ENCODE measurements at places on chromosomes 7 and 10.
A peak's percentile ranks its signal among the peaks of the same experiment; 100 is the strongest.

- DNase-seq = no peak
These were observed 6.1 kb upstream of the SH3PXD2A start for GRCh38 chr10:103861505-103861904.

- DNase-seq = peak; percentile 69
These were observed 78.4 kb downstream of the PDE1C start for GRCh38 chr7:31991846-31992245.

DNA sequence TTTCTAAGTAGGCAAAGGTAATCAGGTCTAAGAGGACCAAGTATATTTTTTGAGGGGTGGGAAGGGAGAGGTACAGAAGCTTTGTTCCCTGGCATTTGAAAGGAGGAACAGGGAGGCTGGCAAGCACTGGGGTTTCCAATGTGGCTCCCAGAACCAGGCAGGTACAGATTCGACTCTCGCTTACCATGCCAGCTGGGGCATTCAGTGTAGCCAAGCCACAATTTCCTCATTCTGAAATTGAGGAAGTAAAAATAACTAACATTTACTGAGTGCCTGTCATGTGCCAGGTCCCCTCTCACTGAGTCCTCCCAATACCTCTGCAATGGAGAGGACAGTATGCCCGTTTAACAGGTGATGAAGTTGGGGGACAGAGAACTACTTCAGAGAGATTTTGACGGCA, 45.9 kb upstream of the BET1 start:
- no peak for DNase-seq

GRCh38 chr7:3721422-3721821, 420.4 kb downstream of the SDK1 start:
- DNase-seq = no peak

DNA sequence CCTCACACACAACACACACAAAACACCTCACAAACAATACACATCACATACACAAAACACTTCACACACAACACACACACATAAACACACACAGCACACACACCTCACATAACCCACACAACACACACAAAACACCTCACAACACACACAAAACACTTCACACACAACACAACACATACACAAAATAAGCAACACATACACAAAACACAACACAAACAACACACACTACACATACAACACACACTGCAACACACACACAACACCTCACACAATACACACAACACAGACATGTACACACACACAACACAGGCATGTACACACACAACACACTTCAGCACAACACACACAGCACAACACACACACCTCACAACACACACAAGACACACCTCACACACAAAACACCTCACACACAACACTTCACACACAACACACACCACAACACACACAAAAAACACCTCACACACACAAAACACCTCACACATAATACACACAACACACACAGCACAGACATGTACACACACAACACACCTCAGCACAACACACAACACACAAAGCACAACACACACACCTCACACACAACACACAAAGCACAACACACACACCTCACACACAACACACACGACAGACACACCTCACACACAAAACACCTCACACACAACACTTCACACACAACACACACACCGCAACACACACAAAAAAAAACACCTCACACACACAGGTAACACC, 107.5 kb downstream of the TNS3 start:
- DNase-seq = no peak

GRCh38 chr7:155761162-155761561, 51.1 kb downstream of the SHH start:
- no peak for DNase-seq

DNA sequence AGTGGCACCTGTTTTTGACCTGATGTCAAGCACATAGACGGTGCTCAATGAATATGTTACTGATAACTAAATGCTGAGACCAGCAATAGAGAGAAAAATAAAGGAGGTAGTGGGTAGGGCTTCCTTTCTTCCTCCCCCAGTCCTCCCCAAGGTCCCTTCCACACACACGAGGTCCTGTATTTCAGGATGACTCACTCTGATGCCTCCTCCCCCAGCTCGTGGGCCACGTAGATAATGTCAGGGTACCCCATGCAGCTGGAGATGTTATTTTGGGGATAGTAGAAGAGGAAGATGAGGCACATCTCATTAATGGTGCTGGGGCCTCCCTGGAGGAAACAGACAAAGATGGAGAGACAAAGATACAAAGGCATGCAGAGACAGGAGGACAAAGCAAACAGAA, 17.3 kb downstream of the PRSS58 start:
- DNase-seq = no peak

GRCh38 chr10:26779176-26779860, 81.4 kb downstream of the ABI1 start:
- no peak for DNase-seq

DNA sequence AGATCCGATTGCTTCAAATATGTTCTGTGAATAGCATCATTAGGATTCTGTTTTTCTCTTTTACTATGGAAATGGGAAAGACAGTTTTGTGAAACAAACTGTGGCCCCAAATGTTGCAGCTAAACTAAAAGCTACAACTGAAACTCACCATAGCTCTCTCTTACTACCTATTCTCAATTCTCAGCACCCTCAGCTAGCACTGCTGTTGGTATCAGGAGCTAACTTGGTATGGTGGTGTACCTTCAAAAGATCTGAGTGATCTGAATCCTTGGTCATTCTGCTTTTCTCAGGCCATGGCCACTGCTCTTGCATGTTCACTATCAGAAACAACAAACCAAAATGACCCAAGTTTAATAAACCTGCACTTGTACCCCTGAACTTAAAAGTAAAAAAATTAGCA, 1208.0 kb downstream of the SORCS1 start:
- no peak for DNase-seq

- no peak for DNase-seq
These were observed 10.3 kb downstream of the MNX1 start for GRCh38 chr7:156999958-157000726.

- DNase-seq = no peak
These were observed 28.9 kb upstream of the SLC26A5 start for GRCh38 chr7:103474956-103475355.

DNA sequence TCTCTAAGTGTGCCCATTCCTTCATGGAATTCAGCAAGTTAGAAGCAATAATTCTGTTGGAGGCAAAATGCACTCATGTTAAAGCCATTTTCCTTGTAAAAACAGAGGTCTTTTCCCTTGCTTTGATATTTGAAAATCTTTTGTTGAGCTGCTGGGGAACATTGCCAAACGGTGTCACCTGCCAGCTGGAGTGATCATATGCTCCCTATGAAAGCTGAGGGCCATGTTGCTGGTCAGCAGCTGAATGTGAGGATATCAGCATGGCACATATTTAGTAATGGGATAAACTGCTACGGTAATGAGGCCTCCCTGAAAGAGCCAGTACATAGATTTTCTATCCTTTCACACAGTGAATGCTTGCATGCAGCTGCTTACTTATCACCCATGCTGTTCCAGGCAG, 224.3 kb downstream of the THSD7A start:
- DNase-seq = peak; percentile 87

DNA sequence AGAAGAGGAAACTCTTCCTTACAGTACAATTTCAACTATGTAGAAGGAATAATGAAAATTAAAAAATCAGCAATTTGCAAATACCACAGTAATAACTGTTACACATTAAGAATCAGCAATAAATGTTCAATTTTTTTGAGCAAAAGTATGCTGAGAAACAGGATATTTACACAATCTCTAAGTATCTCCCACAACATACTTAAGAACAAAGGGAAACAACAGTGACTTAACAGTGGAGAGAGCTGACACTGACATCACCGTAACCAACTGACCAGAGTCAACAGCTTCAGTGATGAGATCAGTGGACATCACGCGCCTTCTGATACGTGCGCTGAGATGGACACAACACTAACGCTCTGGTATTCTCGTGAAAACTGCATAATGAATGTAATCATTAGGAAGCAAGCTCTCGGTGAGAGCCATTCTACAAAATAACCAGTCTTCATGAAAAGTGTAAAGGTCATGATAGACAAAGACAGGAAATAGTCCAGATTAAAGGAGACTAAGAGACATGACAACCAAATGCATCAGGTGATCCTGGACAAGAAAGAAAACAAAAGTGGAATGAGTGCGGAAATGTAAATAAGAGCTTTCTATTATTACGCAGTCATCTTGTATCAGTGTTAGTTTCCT, 82.6 kb downstream of the PIP4K2A start:
- DNase-seq = peak; percentile 98

- peak; percentile 57 for DNase-seq
These were observed 57.5 kb upstream of the CHCHD3 start for GRCh38 chr7:133139350-133139749.

- DNase-seq = no peak
These were observed 542.4 kb upstream of the ADARB2 start for GRCh38 chr10:2279711-2280110.

GRCh38 chr7:101772508-101773211, 44.8 kb upstream of the CUX1 start:
- DNase-seq = no peak

DNA sequence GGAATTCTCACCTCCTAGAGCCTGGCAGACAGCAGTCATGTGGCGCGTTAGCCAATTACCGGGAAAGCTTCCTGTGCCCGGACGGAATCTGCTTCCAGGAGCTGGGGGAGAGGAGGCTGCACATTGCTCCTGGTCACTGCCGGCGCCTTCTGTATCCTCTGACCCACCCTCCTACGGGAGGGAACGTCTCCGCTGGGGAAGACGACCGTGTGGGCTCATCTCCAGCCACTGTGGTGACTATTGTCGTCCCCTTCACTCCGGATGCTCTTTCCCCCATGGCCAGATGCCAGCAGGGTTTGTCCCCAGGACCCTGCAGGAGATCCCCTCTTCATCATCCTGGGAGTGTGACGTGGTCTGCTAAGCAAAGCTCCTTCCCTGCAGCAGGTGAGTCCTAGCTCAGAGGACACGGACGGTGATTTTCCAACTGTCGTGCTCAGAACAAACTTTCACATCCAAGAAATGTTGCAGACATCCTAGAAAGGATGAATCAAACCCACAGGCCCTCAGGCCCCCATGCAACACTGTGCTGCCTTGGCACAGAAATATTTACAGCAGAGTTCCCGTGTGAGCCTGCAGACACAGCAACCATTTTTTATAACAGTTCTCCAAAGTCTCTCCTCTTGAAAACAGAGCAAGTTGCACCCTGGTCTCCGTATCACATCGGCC, 29.6 kb upstream of the FAM20C start:
- DNase-seq = peak; percentile 21

- no peak for DNase-seq
These were observed 40.3 kb downstream of the PRF1 start for GRCh38 chr10:70562036-70562755.

GRCh38 chr10:38076687-38077086, 17.4 kb upstream of the ZNF37A start:
- no peak for DNase-seq

DNA sequence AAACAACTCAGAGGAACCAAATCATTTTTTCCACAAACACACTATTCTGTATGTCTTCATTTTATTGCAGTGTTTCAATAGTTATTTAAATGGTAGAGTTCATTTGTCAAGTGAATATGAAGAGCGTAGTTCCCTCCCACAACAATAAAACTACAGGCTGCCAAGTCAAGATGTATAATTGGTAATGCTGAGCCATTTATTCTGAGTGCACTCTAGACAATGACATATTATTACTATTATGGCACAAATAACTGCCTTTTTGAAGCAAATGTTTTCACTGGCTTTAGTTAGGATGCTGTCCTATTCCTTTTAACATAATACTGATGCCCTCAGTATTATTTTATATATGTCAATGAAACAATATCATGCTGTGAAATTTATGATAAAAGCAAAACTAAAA, 102.7 kb upstream of the PCDH15 start:
- no peak for DNase-seq

DNA sequence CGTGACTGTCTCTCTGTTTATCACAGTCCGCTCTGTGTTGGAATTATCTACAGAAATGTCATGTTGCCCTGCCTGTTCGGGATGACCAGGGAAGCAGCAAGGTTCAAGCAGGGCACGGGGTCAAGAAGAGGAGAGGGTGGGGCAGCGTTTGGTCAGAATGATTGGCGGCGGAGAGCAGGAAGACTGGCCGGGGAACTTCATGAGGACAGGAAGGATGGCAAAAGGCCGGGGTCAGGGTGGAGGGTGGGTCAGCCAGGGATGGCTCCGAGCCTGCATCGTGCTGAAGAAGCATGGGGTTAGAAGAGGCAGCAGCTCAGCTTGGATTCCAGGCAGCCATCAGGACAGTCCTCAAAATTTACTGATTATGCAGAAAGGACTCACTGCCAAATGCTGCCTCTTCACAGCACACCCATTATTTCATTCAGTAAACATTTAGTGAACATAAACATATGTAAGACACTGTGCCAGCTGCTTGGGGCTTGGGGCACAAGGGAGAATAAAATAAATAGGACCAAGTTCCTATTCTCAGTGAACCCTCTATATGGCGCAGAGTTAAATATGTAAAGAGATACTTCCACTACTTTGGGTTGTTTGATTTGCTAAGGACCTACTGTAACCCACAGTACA, 42.8 kb downstream of the WNT2 start:
- DNase-seq = no peak

GRCh38 chr7:43671521-43671920, 57.8 kb downstream of the COA1 start:
- DNase-seq = no peak

- DNase-seq = peak; percentile 70
These were observed 50.9 kb upstream of the CDCA7L start for GRCh38 chr7:21996641-21997040.

- no peak for DNase-seq
These were observed 13.3 kb upstream of the AKR1B10 start for GRCh38 chr7:134514106-134514505.

DNA sequence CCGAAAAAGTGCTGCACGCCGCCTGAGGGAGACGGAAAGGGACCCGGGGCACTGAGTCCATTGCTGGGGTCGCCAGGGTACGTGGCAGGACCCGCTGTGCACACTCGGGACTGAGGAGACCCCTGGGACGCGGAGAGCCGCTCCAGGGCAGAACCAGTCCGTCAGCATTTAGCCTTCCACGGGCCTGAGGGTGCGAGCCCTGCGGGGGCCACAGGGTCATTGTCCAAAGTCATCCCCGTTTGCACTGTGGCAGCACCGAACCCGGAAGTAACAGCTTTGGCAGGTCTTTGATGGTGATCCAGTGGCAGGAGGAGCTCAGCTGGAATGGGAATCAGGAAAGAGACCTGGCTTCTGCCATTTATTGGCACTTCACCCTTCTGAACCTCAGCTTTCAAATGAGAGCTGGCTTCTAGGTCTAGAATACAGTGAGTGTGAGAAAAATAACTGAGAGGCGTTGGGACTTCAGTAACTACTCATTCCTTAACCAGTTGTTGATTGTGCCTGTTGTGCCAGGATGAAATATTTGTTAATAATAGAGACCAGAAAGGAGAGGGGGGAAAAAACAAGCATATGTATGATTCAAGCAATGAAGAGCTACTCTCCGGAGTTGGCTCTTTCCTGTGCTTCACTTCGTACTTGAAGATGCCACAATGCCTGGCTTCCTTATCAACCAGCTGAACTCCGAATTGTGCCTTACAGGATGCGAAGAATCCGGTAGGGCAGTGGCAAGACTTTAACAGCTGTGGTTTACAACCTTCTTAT, 811 bp upstream of the ARHGAP12 start:
- DNase-seq = peak; percentile 57

DNA sequence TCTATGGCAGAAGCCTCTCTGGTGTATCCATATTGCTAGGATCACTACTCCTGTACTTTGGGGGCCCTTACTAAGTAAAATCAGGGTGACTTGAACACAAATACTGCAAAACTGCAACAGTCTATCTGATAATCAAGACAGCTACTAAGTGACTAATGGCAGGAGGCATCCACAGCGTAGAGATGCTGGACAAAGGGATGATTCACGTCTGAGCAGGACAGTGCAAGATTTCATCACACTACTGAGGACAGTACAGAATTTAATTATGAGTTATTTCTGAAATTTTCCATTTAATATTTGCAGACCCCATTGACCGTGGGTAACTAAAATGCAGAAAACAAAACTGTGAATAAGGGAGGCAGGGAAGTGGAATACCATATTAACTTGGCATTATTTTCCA, 10.4 kb downstream of the CUL2 start:
- peak; percentile 46 for DNase-seq

Measured in dermis blood vessel endothelial cell (primary cell).